Osteocyte (in vitro differentiated cells): ENCODE measurements at places on chromosomes 1 and 21.

GRCh38 chr1:86739648-86740509, 35.5 kb downstream of the SH3GLB1 start:
- DNase-seq: no peak

GRCh38 chr21:39077876-39078275, 105.4 kb downstream of the PSMG1 start:
- DNase-seq: no peak

DNA sequence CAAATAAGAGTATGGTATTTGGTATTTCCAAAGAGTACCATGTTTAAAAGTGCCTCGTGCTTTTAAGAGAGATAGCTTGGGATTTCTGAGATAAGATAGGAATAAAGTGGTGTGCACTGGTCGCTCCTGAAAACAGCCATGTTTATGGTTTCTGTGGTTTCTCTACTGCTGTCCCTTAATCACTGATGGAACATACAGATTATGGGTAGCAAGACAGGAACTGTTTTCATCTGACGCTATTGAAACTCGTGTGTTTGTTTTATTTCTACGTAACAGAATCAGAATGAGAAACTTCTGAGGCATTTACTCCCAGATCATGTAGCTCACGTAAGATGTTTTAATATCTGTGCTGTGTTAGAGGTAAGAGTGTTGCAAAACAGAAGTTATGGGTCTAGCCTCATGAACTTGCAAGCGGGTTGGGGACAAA, 126.0 kb downstream of the KIAA0319L start:
- DNase-seq: no peak

- no peak for DNase-seq
Observed at GRCh38 chr1:210937846-210938245, 196.1 kb downstream of the KCNH1 start.

- no peak for DNase-seq
Observed at GRCh38 chr1:23013657-23014056, 2.0 kb downstream of the TEX46 start.

GRCh38 chr1:33009561-33009960, 27.1 kb downstream of the AK2 start:
- no peak for DNase-seq

DNA sequence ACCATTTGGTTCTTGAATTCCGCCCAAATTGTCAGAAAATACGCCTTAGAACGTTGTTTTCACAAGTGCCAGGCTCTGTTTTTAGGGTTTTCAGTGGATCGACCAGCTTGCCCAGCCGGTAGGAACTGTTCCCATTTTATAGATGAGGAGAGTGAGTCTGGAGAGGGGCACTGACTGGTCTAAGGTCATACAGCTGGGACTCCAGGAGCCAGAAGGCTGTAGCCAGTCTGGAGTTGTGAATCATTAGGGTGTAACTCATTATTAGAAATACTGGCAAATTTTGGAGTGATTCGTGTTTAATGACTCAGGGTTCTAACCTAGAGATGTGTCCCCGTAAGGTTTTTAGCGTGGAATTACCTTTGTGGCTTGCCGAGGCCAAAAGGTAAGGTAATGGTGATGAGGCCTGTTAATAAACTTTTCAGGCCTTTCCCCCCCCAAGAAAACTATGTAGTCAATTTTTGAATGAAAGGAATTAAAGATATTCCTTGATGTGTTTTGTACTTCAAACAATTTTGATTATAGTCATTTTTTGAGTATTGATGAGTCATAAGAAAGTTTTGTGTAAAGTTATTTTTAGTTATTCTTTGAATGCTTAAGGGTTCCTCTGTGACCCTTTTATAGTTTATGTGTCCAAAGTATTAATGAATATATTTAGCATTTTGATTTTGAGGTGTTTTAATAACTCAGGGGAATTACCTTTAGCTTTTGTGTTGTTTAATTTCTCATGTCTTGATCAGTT, 2.1 kb downstream of the DYRK1A start:
- DNase-seq: no peak

GRCh38 chr1:107739201-107739600, 225.8 kb downstream of the VAV3 start:
- DNase-seq: no peak

DNA sequence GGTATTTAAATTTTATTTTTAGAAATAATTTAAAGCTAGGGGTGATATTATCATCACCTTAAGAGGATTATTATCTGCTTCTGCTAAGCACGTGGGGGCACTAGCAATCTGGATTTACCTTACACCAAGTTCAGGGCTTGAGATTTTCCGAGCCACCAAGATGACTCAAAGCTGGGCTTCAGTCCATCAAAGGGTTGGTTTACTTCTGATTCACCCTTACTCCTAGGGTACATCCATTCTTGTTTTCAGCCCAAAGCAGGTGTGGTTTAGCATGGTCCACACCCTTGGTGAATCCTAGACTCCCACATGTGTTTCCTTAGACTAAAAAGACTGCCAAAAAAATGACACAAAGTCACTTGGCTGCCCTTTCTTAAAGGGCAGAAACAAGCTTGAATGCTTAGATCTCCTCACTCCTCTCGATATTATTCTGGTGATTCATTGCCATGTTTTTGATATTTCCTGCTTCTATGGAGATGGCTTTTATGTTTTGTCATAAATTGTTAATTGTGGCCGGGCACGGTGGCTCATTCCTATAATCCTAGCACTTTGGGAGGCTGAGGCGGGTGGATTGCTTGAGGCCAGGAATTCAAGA, 9.8 kb upstream of the PRSS38 start:
- DNase-seq: no peak

DNA sequence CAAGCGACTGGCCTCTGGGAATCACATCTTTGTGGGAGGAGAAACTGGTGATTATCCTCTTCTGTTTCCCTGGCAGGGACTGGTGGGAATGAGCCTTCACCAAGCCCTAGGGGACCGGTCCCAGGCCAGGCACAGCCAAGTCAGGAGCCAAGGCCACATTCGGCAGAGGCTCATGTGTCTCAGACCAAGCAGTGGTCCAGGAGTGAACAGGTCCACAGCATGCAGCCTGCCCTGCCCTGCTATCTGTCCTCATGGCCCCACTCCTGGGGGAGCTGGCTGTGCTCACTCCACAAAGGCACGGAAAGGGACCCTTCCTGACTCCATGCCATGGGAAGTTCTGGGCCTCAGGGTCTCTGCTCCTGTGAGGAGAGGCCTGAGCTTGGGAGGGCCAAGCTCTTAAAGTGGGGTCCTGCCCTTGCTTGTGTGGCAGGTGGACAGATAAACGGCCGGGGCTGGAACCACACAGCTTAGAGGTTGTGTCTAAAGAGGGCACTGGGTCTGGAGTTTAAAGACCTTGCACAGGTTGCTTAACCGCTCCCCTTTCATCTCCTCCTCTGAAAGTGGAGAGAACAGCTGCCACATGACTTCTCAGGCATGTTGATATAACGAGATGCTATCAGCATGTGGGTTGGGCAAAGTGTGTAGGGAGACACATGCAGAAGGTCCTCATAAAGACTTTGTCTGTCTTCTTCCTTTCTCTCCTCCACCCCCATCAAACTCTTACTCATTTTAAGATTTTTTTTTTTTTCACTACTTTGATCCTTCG, 57.5 kb downstream of the CASQ2 start:
- DNase-seq: no peak

- DNase-seq: no peak
Observed at GRCh38 chr21:46222436-46223116, 6.0 kb downstream of the LSS start.

DNA sequence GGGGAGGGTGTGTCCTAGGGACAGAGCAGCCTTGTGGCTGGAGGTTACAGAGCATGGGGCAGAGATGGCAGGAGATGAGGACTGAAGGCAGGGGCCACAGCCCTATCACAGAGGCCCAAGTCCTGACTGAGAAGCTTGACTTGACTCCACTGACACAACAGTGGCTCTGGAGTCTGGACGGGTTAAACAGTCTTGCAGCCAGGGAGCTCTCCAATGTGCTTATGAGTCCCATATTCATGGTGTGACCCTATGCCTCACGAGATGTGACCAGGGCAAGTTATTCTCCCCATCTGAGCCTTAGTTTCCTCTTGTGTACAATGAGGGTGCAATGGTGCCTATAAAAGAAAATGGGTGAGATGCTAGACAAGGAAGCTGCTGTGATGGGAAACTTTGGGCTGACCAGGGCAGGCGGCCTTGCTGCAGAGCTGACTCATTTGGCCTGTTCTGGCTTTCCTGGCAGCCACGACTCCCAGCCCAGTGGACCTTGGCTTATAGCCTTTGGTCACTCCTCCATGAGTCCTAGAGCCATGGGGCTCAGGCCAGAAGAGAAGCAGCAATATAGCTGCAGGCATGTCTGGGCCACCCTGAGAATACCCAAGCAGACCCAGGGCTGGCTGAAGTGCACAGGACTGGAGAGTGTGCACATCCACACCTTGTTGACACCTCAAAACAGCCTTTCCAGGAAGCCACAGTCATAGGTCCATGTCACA, 2.8 kb upstream of the TTC22 start:
- no peak for DNase-seq

- DNase-seq: no peak
Observed at GRCh38 chr1:54118704-54119103, 34.1 kb downstream of the CDCP2 start.

DNA sequence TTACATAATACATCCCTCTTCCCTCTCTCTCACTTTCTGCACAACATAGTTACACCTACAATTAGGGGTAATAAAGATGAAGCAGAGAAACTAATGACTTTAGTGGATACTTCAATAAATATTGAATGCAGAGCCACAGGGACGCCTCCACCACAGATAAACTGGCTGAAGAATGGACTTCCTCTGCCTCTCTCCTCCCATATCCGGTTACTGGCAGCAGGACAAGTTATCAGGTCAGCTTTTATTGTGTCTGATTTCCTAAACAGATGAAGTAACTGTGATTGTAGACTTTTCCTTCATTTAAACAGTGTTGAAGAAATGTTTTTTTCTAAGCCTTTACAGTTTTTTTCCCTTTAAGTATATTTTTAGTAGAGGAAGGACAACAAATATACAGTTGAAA, 281.6 kb downstream of the TPR start:
- DNase-seq: no peak

DNA sequence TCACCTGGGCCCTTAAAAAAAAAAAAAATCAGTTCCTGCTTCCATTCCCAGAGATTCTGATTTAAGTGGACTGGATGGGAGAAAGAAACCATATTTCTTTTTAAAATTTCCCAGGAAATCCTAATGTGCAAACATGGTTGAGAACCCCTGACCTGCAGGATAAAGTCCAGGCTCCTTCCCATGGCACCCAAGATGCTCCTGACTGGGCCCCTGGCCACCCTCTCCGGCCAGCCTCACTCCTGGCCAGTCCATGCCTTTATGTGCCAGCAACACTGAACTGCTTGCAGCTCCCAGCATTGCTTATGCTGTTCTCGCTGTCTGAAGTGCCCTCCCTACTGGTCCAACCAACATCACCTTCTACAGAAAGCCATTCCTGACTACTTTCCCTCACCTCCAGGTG, 93.9 kb downstream of the TEX35 start:
- peak; percentile 59 for DNase-seq

DNA sequence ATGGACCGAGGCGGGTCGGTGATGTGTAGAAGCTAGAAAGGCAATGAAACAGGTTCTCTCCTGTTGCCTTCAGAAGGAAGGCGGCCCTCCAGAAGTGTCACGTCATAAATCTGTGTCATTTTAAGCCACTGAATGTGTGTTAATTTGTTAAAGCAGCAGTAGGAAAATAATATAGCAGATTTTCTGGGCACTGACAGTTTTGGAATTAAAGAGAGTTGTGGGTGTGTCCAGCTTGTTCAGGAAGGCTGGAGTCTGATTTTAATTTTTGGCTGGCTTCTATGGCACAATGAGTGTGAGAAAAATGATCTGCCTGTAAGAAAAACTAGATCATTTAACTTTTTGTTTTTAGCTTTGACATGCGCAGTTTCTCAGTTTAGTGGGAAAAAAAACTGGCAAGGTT, 177.3 kb downstream of the EDEM3 start:
- no peak for DNase-seq

DNA sequence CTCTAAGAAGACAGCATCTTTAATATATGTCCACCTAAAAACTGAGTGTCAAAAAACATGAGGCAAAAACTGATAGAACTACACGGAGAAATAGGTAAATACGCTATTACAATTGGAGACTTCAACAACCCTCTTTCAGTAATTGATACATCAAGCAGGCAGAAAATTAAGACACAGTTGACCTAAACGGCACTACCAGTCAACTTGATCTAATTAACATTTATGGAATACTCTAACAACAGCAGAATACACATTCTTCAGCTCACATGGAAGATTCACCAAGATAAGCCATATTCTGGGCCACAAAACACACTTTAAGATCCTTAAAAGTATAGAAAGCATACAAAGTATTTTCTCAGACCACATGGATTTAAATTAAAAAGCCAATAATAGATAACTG, 137.6 kb downstream of the CLIC6 start:
- DNase-seq: no peak

DNA sequence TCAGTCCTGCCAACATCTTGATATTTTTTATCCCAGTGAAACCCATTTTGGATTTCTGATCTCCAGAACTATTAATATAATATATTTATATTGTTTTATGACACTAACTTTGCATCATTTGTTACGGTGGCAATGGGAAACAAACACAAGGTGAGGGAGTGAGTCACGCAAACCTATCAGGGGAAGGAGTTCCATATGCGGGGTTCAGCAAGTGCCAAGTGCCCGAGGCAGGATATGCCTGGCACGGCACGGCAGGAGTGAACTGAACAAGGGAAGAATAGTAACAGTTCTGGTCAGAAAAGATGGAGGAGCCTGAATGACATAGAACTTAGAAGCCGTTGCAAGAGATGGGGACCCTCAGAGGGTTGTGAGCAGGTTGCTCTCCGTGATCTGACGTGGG, 7.7 kb upstream of the IL10RB start:
- peak; percentile 42 for DNase-seq

- DNase-seq: no peak
Observed at GRCh38 chr1:69455718-69456117, 112.0 kb upstream of the LRRC7 start.

GRCh38 chr1:156115514-156116374, 1.2 kb downstream of the LMNA start:
- DNase-seq: no peak

DNA sequence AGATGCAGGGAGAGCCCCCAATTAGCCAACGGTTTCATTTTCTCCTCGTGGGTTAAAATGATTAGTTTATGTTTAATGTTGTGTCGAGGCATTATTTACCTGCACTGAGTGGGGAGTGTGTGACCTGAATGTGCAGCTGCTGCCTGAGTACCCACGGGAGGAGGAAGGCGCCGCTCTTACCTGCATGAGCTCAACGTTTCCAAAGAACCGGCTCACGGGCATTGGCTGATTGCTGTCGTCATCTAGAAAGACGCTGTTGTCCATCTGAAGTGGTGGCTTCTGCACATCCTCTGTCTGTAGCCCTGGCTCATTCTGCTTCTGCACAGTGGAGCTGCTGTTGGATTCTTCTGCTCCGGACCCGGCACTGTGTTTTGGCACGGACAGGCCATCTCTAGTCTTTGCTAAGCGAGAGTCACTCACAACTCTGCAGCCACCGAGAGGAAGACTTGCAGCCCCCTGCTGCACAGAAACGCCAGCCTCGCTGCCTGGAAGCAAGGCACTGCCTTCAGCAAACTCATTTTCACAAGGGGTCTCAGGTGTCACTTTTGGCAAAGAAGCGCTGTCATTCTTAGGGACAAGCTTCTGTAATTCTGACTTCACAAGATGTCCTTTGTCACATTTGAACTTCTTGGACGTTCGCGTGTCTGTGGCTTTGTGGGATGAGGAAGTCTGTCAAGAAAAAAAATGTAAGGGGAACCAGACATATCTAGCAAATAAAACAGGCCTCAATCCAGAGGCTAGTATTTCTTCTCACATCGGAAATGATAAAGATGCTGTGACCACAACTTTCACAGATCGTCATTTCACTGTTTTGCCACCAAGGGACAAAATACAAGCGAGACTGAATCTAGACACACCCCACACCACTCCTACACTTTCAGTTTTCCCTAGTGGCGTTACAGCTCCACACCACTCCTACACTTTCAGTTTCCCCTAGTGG, 9.4 kb downstream of the C1orf174 start:
- no peak for DNase-seq
